ENCODE measurements at places on chromosomes 1 and 21.

DNA sequence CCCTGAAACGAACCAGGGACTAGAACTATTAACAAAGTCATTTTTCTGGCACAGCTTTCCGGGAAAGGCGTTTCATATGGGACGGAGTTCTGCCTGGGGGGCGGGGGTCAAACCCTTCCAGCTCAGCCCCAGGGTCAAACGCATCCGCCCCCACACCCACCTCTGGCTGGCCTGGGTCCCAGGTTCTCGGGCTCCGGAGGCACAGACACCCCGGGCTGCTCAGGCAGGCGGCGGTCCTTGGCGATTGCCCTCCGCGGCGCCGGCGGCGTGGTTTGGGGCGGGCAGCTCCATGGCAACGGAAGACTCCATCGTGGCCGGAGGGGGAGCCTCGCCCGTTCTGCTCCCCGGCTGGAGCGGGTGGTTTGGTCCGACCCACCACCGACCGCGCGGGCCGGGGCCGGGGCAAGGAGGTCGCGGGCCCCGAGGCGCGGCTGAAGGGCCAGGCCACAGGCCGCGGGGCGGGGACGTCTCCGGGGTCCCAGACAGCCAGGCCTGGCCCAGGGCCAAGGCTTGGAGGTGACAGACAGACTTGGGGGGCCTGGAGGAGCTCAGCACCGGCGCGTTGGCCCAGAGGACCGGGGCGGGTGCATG lies at the start of gene CFAP74:
Gene CFAP74 (minus strand): TSS at position 246 of the 591 bp plus-strand sequence. CDS start 12,830 bp downstream, outside the sequence.
- DNase-seq: peak; percentile 66

DNA sequence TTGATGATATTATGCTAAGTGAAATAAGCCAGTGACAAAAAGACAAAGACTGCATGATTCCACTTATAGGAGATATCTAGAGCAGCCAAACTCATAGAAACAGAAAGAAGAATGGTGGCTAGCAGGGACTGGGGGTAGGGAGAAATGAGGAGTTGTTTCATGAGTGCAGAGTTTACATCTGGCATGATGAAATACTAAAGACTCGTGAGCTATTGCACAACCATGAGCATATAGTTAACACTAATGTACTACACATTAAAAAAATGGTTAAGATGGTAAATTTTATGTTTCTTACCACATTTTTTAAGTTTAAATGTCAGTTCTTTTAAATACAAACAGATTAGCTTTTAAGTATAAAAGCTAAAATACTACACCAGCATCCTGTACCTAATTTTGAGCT lies 57.8 kb downstream of the ESRRG start:
- peak; percentile 42 for DNase-seq

DNA sequence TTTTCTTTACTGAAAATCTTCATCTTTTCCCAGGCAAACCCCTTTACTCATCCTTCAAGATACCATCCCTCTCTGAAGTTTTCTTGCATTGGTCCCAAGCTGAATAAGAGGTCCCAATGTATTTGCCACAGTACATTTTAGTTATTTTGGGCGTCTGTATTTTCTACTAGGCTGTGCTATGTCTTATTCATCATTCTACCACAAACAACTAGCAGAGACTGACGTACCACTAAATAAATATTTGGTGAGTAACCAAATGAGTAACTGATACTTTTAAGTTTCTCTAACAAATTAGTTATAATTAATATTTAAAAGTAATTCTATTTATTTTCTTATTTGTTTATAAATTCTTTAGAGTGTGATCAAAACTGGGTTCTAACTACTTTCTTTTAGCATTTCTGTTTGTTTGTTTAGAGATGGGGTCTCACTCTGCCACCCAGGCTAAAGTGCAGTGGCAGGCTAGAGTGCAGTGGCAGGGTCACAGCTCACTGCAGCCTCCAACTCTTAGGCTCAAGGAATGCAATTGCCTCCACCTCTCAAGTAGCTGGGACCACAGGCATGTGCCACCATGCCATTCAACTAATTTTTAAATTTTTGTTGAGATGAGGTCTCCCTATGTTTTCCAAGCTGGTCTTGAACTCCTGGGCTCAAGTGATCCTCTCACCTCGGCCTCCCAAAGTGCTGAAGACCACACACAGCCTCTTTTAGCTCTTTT lies 33.1 kb downstream of the NDC1 start:
- DNase-seq: no peak

DNA sequence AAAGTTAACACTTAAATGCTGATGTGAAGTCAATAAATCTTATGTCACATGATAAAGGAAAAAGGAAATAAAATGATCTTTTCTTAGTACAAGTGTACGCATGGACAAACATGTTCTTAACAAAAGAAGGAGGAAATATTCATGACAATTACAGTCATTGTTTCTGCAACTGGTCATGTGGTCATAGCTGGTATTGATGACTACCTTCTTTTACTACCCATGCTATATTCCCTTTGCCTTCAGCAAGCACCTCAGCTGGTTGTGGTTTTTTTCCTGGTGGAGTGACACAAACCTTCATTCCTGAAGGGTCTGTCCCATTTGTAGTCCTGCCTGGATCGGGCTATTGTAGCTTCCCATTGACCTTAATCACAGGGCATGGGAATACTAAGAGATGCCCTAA lies 23.4 kb upstream of the TSHB start:
- DNase-seq: no peak

GRCh38 chr1:38651669-38652068 lies 207.9 kb downstream of the RRAGC start:
- no peak for DNase-seq

DNA sequence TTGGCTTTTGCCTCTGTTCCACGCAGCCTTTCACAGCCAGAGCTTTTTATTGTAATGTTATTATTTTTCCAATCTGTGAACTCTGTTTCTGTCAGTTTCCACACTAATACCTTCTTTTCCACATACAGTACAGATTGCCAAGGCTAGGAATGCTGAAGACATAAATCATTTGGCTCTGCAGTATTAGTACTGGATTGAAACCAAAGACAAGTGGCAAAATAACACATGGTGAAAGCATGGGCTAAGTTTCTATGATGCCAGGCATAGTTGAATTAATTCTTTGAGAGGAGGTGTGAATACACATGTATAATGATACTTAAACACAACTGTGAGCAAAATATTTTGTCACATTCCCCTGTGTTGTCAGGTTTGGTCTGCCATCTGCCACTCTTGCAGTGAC lies 73.5 kb downstream of the TMEM200B start:
- no peak for DNase-seq

GRCh38 chr1:53654216-53655210 lies 84.5 kb downstream of the GLIS1 start:
- DNase-seq: peak; percentile 18

- DNase-seq: no peak
Observed at GRCh38 chr21:46363698-46364097, 39.7 kb downstream of the PCNT start.

DNA sequence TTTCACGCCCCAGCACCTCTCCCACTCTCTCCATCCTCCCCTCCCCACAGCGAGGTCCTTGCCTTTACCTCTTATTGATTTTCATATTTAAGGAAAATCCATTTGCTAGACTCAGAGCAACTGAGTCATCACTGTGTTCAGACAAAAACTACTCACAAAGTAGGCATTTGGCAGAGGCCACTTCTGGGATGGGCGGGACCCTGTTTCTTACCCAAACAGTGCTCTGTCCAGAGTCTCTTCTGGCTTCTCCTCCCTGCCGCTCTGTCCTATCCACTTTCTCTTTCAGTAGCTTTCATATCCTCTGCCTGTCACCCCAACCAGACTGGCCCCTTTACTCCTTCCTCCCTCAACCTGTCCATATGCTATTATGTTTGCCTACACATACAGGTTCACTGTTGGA lies 2.4 kb upstream of the NAV1 start:
- DNase-seq: no peak

GRCh38 chr1:117871013-117871412 lies 58.4 kb downstream of the GDAP2 start:
- DNase-seq: no peak

DNA sequence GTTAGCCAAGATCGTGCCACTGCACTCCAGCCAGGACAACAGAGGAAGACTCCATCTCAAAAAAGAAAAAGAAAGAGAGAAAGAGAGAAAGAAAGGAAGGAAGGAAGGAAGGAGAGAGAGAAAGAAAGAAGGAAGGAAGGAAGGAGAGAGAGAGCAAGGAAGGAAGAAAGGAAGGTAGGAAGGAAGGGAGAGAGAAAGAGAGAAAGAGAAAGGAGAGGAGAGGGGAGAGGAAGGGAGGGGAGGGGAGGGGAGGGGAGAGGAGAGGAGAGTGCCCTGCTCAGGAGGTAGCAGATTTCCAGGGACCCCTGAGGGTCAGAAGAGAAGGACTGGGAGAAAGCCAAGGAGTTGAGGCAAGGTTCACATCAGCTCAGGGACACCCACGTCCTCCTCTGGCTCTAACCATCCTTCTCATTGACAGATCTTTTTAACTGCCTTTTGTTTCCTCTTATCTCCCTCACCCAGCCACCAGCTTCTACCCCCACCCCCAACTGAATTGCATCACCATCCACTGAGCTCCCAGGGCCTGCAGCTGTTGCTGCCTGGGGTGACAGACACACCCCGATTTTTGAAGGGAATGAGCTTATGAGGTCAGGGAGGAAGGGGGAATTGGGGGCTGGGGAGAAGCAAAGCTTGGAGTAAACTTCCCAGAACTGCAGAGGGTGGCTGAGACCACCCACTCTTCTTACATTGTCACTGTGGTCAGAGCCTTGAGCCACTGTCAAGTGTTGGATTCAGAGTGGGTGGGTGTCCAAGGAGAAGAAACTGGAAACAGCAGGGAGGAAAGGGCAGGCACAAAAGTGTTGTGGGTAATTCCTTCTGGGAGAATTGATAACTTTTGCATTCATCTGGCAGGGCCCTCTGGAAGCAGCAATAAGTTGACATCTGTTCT lies 91.6 kb downstream of the GLUL start:
- peak; percentile 99 for DNase-seq

- peak; percentile 50 for DNase-seq
Observed at GRCh38 chr21:45592208-45592619, 50.0 kb upstream of the SLC19A1 start.

DNA sequence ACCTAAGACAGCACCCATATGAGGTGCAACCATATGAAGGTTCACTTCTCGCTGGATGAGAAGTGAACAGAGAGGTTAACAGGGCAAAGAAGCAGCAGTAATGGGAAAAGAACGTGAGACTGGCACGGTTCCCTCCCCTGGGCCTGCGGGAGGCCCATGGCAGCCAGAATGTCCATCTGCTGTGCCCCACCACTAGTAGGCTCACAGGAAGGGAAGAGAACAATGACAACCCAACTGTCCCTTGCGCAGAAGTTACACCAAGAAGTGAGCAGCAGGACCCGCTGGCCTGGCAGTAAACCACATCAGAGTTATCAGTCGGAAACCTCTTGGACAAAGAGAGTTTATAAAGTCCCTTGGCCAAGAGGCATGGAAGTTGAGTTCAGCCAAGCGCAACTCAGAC lies 11.3 kb downstream of the HIVEP3 start:
- no peak for DNase-seq

- DNase-seq: no peak
Observed at GRCh38 chr1:12209495-12209832, 20.4 kb upstream of the VPS13D start.

GRCh38 chr1:111943066-111943465 lies 46.4 kb downstream of the KCND3 start:
- no peak for DNase-seq
